NCI-H510A (cell line): ENCODE measurements at places on chromosomes 2 and 18.

- DNase-seq = no peak
Measured at GRCh38 chr2:241802421-241803318, 6.3 kb upstream of the NEU4 start.

DNA sequence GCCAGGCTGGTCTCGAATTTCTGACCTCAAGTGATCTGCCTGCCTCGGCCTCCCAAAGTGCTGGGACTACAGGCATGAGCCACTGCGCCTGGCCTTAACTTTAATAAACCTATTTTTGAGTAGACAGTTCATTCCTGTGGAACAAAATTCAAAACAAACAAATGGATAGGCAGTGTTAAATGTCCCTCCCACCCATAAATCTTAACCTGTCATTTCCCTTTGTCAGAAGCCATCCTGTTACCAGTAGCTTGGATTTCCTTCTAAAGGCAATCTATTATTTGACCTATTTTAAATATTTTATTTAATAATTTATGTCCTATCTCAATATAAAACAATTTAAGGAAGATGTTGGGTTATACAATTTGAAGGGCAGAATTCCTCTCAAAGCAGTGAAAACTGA is 6.6 kb upstream of the C2orf72 start:
- DNase-seq = no peak

- no peak for DNase-seq
Measured at GRCh38 chr2:182043021-182043420, 57.4 kb downstream of the PPP1R1C start.

GRCh38 chr18:3998698-3999333 is 456.3 kb downstream of the DLGAP1 start:
- no peak for DNase-seq

- no peak for DNase-seq
Measured at GRCh38 chr18:62651276-62652056, 63.9 kb upstream of the PHLPP1 start.

GRCh38 chr2:2747797-2748301 is 416.8 kb upstream of the MYT1L start:
- no peak for DNase-seq

- no peak for DNase-seq
Measured at GRCh38 chr18:59554796-59555335, 142.4 kb downstream of the CCBE1 start.
